Ovary (tissue), 10 donors: ENCODE measurements at places on chromosomes 1 and 21.

DNA sequence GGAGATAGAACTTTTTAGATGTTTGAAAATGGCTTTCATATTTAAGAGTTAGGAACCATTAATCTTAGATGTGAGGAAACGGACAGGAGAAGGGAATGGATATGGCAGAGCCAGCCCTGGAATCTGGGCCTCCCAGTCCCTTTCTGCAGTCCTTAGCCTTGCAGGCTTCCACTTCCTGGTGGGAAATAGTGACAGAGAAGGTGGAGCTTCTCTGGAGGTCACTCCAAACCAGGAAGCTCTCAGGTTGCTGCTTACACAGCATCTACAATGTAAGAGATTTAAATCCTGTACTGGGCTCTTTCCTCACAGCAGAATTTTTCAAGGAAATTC, 2.5 kb downstream of the S100A11 start:
- peaks cover 3% of the 10 kb centered on the region for H3K4me1 ChIP-seq
- H3K27me3 ChIP-seq: no peaks in the 10 kb centered on the region
- DNase-seq: no peak
- no peak overlapping the region for H3K4me3 ChIP-seq
- H3K36me3 ChIP-seq: no peaks in the 10 kb centered on the region

DNA sequence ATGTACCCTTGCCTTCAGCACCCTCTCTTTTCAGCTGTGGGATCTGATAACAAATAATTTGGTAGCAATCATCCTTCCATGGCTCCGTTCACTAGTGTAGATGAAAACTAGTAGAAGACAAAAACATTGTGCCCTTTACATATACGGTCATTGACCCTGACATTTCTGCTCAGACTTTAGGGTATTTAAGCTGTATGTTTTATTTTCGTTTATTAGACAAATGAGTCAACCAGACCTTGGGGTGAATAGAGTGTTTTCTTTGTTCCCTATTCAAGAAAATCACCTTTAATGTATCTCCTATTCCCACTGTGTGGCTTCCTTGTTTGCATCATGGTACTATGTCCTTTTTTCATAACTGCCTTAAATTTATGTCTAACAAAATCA, 187.3 kb downstream of the VAV3 start:
- no peaks in the 10 kb centered on the region for H3K27me3 ChIP-seq
- no peak overlapping the region for H3K27ac ChIP-seq
- DNase-seq: no peak
- no peaks in the 10 kb centered on the region for H3K36me3 ChIP-seq
- no peaks in the 10 kb centered on the region for H3K4me1 ChIP-seq

DNA sequence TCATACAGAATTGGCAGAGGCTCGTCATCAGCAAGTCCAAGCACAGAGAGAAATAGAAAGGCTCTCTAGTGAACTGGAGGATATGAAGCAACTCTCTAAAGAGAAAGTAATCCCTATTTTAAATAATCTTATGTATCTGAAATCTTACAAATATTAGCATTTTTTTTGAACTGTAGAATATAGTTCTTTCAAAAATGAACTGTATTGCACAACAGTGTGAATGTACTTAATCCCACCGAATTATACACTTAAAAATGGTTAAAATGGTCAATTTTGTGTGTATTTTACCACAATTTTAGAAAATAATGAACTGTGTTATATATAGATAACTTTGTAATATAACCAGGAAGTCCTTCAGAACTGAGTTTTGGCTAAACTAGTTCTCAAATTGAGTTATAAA, 75.9 kb downstream of the CCDC18 start:
- no peak for DNase-seq
- no peaks in the 10 kb centered on the region for H3K4me1 ChIP-seq
- no peak overlapping the region for H3K27ac ChIP-seq
- H3K36me3 ChIP-seq: no peaks in the 10 kb centered on the region
- H3K4me3 ChIP-seq: no peak overlapping the region

- no peaks in the 10 kb centered on the region for H3K27me3 ChIP-seq
- peak; percentile 31 for DNase-seq
- H3K27ac ChIP-seq: no peak overlapping the region
- no peak overlapping the region for H3K4me3 ChIP-seq
Measured at GRCh38 chr1:74689621-74690363, 16.2 kb upstream of the ERICH3 start.

DNA sequence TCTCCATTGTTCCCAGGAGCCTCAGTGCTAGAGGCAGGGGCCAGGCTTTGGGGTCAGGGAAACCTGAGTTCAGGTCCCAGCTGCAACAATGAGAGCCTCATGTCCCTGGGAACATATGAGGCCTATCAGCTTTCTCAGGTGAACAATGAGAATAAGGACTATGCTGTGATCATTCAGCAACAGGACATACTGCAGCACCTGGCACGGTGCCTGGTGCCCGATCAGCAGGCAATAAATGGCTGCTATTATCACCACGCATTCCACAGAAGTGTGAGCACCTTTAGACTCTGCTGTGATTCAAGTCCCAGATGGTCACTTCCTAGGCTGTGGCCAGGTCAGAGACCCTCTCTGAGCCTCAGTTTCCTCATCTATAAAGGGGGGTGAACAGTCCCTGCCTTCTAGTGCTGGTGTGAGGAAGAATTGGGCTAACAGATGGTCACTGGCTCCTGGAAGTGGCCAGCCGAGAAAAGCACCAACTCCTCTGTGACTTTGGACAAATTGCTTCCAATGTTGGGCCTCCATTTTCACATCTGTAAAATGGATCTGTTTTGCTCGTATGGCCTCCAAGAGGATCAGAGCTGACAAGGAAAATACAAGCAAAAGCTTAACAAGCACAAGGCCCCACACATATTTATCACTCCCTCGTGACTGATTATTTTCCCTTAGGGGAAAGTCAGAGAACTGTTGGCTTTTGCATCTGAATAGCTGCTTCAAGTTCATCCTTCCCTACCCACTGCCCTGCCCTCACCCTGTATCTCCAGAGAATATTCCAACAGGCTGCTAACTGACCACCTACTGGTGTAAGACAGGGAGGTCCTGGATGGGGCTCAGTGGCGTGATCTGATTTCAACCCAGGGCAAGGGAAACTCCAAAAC, 1.1 kb downstream of the SLC5A9 start:
- H3K4me1 ChIP-seq: no peaks in the 10 kb centered on the region
- H3K27me3 ChIP-seq: no peaks in the 10 kb centered on the region
- H3K4me3 ChIP-seq: no peak overlapping the region
- H3K27ac ChIP-seq: no peak overlapping the region
- no peaks in the 10 kb centered on the region for H3K36me3 ChIP-seq
- DNase-seq: no peak

GRCh38 chr1:68811806-68812205, 314.9 kb upstream of the DEPDC1 start:
- H3K4me3 ChIP-seq: no peak overlapping the region
- peaks cover 4% of the 10 kb centered on the region for H3K4me1 ChIP-seq
- no peaks in the 10 kb centered on the region for H3K36me3 ChIP-seq
- no peaks in the 10 kb centered on the region for H3K27me3 ChIP-seq
- no peak overlapping the region for H3K27ac ChIP-seq

- no peak for DNase-seq
- H3K27me3 ChIP-seq: no peaks in the 10 kb centered on the region
- no peak overlapping the region for H3K4me3 ChIP-seq
Measured at GRCh38 chr1:235532360-235532759, 28.1 kb upstream of the B3GALNT2 start.

GRCh38 chr21:40270047-40270446, 402.8 kb downstream of the PCP4 start:
- no peak overlapping the region for H3K4me3 ChIP-seq
- no peak overlapping the region for H3K27ac ChIP-seq
- DNase-seq: no peak
- H3K4me1 ChIP-seq: no peaks in the 10 kb centered on the region
- H3K36me3 ChIP-seq: no peaks in the 10 kb centered on the region

DNA sequence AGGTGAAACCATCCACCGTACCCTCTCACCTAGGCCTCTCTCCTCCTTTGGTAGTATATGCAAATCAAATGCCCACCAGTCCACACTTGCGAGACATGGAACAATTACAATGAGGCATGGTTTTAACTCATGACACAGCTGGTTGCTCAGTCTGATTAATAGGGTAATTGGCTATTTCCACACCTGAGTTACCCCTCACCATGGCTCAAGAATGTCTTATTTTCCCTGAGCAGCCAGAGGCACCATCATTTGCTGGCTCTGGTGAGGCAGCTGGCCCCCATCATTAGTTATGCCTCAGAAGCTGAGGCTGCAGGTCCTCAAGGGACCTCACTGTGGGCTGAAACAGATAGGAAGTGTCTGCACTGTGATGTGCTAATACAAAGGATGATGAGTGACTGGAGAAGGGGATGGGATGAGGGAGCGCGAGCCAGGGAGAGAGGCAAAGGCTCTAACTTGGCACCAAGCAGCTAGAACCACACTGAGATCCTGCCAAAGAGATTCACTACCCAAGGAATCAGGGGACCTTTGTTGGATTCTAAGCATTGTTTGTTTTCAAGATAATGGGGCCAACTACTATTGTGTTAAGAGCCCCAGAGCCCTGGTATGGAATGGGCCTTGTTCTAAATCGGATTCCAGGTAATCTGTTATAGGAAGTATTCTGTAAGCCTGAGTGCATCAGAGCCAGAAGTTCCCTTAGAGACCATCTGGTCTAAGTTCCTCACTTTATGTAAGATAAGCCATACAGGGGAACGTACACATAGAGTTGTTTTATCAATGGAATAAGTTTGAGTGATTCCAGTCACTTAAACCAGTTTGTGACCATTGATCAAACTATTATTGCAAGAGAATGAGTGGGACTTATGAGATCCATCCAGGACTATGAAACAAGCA, 80.0 kb upstream of the CNTN2 start:
- no peaks in the 10 kb centered on the region for H3K36me3 ChIP-seq
- no peak overlapping the region for H3K27ac ChIP-seq
- no peaks in the 10 kb centered on the region for H3K4me1 ChIP-seq
- DNase-seq: no peak

DNA sequence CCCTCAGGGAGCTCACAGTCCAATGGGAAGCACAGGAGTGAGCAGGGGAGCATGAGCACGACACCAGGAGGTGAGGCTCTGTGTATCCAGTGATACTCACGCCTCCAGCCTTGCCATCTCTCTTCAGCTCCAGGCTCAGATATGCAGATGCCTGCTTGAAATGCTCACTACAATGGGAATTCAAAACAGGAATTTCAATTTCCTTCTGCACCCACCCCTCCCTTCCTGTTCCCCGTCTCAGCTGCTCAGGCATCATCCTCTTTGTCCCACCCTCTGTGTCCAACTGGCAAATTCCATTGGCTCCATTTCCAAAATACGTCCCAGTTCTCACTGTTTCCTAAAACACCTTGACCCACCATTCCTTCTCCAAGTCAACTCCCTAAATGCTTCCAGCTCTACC, 58.9 kb downstream of the FBXO2 start:
- no peaks in the 10 kb centered on the region for H3K27me3 ChIP-seq
- H3K27ac ChIP-seq: no peak overlapping the region
- no peaks in the 10 kb centered on the region for H3K4me1 ChIP-seq
- H3K4me3 ChIP-seq: no peak overlapping the region
- no peaks in the 10 kb centered on the region for H3K36me3 ChIP-seq
- DNase-seq: no peak

- no peak overlapping the region for H3K4me3 ChIP-seq
- H3K4me1 ChIP-seq: peaks cover 6% of the 10 kb centered on the region
- H3K36me3 ChIP-seq: no peaks in the 10 kb centered on the region
- no peak for DNase-seq
Measured at GRCh38 chr1:10074059-10074851, 41.5 kb downstream of the UBE4B start.

- H3K4me3 ChIP-seq: no peak overlapping the region
- H3K27ac ChIP-seq: no peak overlapping the region
- H3K36me3 ChIP-seq: no peaks in the 10 kb centered on the region
Measured at GRCh38 chr1:172414331-172414730, 6.2 kb upstream of the C1orf105 start.

GRCh38 chr1:30379684-30380624, 343.4 kb downstream of the MATN1 start:
- H3K4me3 ChIP-seq: no peak overlapping the region
- H3K36me3 ChIP-seq: no peaks in the 10 kb centered on the region
- DNase-seq: peak; percentile 44
- H3K27me3 ChIP-seq: no peaks in the 10 kb centered on the region
- peak overlapping the region; percentile 3 for H3K27ac ChIP-seq

- H3K4me1 ChIP-seq: no peaks in the 10 kb centered on the region
- H3K4me3 ChIP-seq: no peak overlapping the region
- H3K36me3 ChIP-seq: no peaks in the 10 kb centered on the region
Measured at GRCh38 chr1:73044241-73045036, 762.1 kb upstream of the NEGR1 start.

GRCh38 chr1:16076865-16077238, 3.4 kb upstream of the FAM131C start:
- no peak for DNase-seq
- peaks cover 1% of the 10 kb centered on the region for H3K4me1 ChIP-seq
- no peaks in the 10 kb centered on the region for H3K27me3 ChIP-seq
- H3K36me3 ChIP-seq: no peaks in the 10 kb centered on the region

DNA sequence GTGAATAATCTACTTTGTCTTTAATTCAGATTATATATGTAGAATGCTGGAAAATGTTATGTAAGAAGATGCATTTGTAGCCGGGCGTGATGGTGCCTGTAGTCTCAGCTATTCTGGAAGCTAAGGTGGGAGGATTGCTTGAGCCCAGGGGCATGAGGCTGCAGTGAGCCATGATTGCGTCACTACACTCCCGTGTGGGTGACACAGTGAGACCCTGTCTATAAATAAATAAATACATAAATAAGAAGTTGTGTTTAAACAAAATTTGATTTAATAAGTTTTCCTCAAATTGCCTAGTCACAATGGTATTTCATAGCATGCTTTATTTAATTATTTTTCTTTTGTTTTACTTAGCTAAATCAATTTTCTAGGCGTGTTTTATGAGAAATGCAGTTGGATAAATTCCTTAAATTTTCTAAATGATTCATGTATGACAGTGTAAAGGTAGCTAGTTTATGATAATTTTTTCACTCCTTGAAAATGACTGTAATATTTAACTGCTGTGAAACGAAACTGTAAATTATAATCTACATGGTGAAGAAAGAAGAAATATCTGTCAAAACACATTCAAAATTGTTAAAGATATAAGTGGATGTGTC, 232.6 kb downstream of the SRGAP2C start:
- DNase-seq: no peak
- no peak overlapping the region for H3K4me3 ChIP-seq

GRCh38 chr1:112264010-112264409, 132.0 kb upstream of the CTTNBP2NL start:
- no peak overlapping the region for H3K27ac ChIP-seq
- no peak overlapping the region for H3K4me3 ChIP-seq
- H3K4me1 ChIP-seq: peaks cover 15% of the 10 kb centered on the region
- H3K27me3 ChIP-seq: no peaks in the 10 kb centered on the region
- no peaks in the 10 kb centered on the region for H3K36me3 ChIP-seq
- no peak for DNase-seq
